ENCODE measurements at places on chromosomes 11 and 22.

DNA sequence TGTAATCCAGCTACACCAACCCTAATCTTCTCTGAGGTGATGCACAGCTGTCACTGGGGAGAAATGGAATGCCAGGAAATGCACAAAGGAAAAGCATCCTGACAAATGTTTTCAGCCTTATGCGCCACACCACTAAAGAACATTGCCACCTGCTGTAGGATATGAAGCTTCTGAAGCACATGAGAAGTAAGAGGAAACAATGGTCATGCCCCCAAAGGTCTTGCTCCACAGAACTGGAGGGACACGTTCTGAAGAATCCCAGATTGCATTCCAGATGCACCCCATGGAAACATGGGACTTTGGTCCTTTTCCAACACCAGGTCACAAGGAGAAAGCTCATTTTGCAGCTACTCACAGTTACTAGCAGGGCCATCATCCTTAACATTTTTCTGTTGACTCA is 48.7 kb upstream of the ZBED5 start:
- H3K4me3 ChIP-seq, result no peak overlapping the region
- no peaks in the 10 kb centered on the region for H3K36me3 ChIP-seq
- DNase-seq, result no peak
- H3K27me3 ChIP-seq, result no peaks in the 10 kb centered on the region
- H3K4me1 ChIP-seq, result peaks cover 4% of the 10 kb centered on the region

DNA sequence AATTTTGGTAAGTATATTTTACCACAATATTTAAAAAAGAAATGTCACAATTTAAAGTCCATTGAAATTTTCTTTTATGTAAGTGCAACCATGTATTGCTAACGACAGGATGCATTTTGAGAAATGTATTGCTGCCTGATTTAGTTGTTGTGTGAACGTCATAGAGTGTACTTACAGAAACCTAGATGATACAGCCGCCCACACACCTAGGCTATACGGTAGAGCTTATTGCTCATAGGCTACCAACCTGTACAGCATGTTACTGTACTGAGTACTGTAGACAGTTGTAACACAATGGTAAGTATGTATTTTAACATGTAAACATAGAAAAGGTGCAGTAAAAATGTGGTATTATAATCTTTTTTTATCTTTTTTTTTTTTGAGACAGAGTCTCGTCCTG is 48.1 kb downstream of the CBL start:
- H3K27me3 ChIP-seq, result no peaks in the 10 kb centered on the region
- H3K4me3 ChIP-seq, result no peak overlapping the region

GRCh38 chr22:17827466-17827865 is 53.2 kb upstream of the BID start:
- peak overlapping the region; percentile 48 for H3K4me3 ChIP-seq
- peaks cover 35% of the 10 kb centered on the region for H3K36me3 ChIP-seq
- no peak for DNase-seq
- peaks cover 6% of the 10 kb centered on the region for H3K4me1 ChIP-seq

GRCh38 chr11:122036018-122036417 is 80.0 kb downstream of the BLID start:
- no peak overlapping the region for H3K27ac ChIP-seq
- DNase-seq, result no peak
- no peak overlapping the region for H3K4me3 ChIP-seq
- H3K36me3 ChIP-seq, result no peaks in the 10 kb centered on the region

DNA sequence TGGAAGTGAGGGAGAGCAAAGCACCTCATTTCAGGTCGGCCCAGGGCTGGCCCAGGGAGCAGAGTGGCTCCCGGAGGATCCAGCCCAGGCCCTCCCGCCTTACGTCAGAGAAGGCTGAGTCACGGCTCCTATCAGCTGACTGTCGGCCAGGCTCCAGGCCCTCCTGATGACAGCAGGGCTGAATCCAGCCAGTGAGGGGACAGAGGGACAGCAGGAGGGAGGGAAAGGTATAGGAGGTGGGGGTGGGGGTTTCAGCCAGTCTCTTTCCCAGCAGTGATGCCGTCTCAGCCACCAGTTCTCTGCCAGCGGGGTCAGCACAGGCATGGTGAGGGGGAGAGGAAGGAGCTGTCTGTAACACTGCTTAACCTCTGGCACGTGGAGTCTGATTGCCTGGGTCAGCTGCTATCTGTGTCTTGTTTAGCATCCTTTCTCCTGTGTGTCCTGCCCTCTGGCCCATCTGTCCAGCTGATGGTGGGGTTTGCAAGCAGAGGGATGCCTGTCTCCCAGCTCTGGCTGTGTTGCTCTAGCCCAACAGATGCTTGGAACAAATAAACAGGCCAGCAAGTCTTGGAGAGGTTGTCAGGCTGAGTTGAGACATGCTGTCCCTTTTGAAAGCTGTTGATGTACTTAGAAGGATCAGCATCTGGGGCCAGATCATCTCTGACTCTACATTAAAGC is 74.0 kb downstream of the ADAMTS15 start:
- H3K4me1 ChIP-seq, result peaks cover 31% of the 10 kb centered on the region
- H3K4me3 ChIP-seq, result no peak overlapping the region
- H3K27ac ChIP-seq, result no peak overlapping the region
- H3K27me3 ChIP-seq, result peaks cover 11% of the 10 kb centered on the region
- DNase-seq, result no peak

DNA sequence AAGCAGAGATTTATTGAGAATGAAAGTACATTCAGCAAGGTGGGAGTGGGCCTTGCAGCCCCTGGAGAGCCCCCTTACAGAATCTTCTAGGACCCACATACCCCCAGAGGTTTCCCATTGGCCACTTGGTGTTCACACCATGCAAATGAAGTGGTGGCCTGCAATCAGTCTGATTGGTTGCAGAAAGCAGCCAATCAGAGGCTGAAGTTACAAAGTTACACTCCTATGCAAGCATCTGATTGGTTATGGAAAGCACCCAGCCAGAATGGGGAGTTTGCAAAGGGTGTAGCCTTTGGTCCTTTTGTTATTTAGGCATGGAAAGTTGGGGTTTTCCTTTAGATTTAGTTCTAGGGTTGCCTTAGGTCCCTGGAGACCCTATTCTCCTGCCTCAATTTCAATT is 34.9 kb downstream of the UVRAG start:
- no peak overlapping the region for H3K27ac ChIP-seq
- H3K4me1 ChIP-seq, result peaks cover 7% of the 10 kb centered on the region
- no peak for DNase-seq
- H3K36me3 ChIP-seq, result no peaks in the 10 kb centered on the region
- peaks cover 1% of the 10 kb centered on the region for H3K27me3 ChIP-seq
- H3K4me3 ChIP-seq, result no peak overlapping the region

- H3K27ac ChIP-seq, result peak overlapping the region; percentile 75
- H3K4me1 ChIP-seq, result peaks cover 50% of the 10 kb centered on the region
- peak; percentile 70 for DNase-seq
- H3K36me3 ChIP-seq, result no peaks in the 10 kb centered on the region
- H3K4me3 ChIP-seq, result no peak overlapping the region
Measured at GRCh38 chr11:27215471-27216269, 147.3 kb downstream of the CCDC34 start.

- H3K4me3 ChIP-seq, result no peak overlapping the region
- no peaks in the 10 kb centered on the region for H3K36me3 ChIP-seq
- H3K4me1 ChIP-seq, result no peaks in the 10 kb centered on the region
- no peaks in the 10 kb centered on the region for H3K27me3 ChIP-seq
- no peak overlapping the region for H3K27ac ChIP-seq
- no peak for DNase-seq
Measured at GRCh38 chr11:100498780-100499179, 188.3 kb upstream of the ARHGAP42 start.

DNA sequence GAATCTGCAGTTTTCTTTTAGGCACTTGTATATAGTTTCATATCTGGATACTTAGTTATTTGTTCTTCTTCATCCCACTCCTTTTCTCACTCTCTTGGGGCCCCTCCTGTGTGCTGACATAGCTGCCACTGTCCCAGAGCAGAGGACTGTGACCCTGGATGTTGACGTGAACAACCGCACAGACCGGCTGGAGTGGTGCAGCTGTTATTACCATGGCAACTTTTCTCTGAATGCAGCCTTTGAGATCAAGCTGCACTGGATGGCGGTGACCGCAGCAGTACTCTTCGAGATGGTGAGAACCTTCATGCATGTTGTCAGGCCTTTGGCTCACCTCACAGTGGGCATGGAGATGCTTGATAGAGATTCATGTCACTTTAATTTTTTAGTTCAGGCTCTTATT is 50.9 kb upstream of the YWHAH start:
- no peak for DNase-seq
- H3K4me3 ChIP-seq, result no peak overlapping the region
- peaks cover 25% of the 10 kb centered on the region for H3K4me1 ChIP-seq
- no peak overlapping the region for H3K27ac ChIP-seq

GRCh38 chr11:133938166-133938565 is 18.6 kb downstream of the IGSF9B start:
- H3K27ac ChIP-seq, result no peak overlapping the region
- no peaks in the 10 kb centered on the region for H3K4me1 ChIP-seq
- no peak for DNase-seq
- no peak overlapping the region for H3K4me3 ChIP-seq
- peaks cover 4% of the 10 kb centered on the region for H3K27me3 ChIP-seq

- no peak overlapping the region for H3K4me3 ChIP-seq
- peaks cover 2% of the 10 kb centered on the region for H3K27me3 ChIP-seq
- no peaks in the 10 kb centered on the region for H3K4me1 ChIP-seq
- H3K27ac ChIP-seq, result no peak overlapping the region
- no peaks in the 10 kb centered on the region for H3K36me3 ChIP-seq
Measured at GRCh38 chr11:94469416-94469815, 24.2 kb downstream of the MRE11 start.

DNA sequence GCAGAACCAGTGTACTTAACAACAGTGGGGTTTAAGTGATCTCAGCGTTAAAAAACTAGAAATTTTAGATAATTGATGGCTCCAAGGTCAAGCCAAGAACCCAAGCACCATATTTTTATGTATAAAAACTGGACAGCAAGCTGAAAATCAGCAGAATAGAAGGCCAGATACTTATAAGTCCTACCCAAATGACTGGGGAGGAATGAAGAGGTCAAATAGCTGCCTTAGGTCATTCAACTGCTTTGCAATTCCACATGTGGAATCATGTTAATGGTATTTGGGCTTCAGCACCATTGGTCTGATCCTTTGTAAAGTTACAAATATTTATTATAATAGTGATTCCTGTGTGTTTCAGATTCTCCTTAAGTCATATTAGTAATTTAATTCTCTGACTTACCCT is 108.4 kb downstream of the FAT3 start:
- no peaks in the 10 kb centered on the region for H3K27me3 ChIP-seq
- H3K4me1 ChIP-seq, result peaks cover 20% of the 10 kb centered on the region

DNA sequence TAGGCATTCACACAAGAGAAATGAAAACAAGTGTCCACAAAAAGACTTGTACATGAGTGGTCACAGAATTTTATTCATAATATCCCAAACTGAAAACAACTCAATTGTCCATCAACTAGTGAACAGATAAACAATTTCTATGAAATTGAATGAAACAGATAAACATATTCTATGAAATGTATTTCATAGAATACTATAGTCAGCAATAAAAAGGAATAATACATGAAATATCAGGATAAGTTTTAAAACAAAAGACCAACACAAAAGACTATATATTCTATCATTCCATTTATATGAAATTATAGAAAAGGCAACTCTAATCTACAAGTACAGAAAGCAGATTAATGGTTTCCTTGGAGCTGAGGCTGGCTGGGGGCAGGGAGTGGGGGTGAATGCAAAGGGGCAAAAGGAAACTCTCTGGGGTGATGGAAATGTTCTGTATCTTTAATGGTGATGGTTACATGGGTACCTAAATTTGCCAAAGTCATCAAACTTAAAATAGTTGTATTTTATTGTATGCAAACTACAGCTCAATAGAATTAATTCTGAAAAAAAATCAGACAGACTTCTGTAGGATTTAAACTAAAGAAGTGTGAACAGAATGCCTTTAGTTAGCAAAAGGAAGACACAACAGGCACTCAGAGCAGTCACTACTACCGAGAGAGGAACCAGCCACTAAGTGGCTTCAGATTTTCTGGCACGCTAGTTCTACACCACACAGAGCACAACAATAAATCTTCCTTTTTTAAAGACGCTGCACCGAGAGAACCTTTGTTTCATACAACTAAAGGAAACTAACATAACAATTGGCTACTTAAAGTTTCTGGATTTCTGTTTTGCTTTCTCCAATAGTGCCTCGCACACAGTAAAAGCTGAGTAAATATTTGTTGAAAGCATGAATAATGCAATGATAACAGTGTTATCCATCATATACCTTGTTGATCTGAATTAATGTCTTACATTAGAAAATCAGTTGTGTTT is 15.4 kb downstream of the CCDC34 start:
- peak overlapping the region; percentile 32 for H3K27ac ChIP-seq
- no peaks in the 10 kb centered on the region for H3K36me3 ChIP-seq
- no peak for DNase-seq
- H3K4me3 ChIP-seq, result no peak overlapping the region
- no peaks in the 10 kb centered on the region for H3K27me3 ChIP-seq

DNA sequence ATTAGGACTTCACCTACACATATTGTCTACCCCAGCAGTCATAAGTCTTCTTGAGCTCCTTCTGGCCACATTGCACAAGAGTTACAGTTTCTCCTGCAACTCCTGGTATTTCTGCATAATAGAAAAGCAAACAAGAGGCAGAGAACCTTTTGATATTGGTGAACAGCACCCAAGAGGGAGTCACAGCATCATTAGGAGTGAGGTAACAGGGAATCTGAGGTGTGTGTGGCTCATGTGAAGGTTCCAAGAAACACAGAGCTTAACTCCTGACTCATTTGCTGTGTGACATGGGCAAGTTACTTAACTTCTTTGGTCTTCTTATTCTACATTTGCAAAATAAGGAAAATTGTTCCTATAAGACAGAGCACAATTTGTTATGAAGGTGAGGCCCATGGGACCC is 374.6 kb downstream of the INSC start:
- H3K36me3 ChIP-seq, result no peaks in the 10 kb centered on the region
- no peak for DNase-seq
- H3K27ac ChIP-seq, result no peak overlapping the region
- no peak overlapping the region for H3K4me3 ChIP-seq
- H3K4me1 ChIP-seq, result peaks cover 8% of the 10 kb centered on the region

DNA sequence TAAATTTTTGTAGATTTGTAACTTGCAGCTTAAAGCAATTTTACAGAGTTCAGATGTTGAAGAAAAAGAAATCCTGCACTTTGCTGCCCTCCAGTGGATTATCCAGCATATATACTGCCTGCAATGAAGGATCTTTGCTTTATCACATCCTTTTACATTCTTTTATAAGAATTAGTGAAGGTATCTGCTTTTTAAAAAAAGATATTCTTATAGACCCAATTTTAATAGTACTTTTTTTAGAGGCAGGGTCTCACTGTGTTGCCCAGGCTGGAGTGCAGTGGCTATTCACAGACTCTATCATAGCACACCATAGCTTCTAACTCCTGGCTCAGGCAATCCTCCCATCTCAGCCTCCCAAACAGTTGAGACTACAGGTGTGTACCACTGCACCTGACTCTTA is 60.7 kb downstream of the TTC17 start:
- H3K4me3 ChIP-seq, result no peak overlapping the region
- H3K36me3 ChIP-seq, result peaks cover 10% of the 10 kb centered on the region
- H3K27me3 ChIP-seq, result no peaks in the 10 kb centered on the region
- peak; percentile 28 for DNase-seq

- peak overlapping the region; percentile 21 for H3K4me3 ChIP-seq
- no peak overlapping the region for H3K27ac ChIP-seq
- no peaks in the 10 kb centered on the region for H3K27me3 ChIP-seq
- no peak for DNase-seq
- no peaks in the 10 kb centered on the region for H3K36me3 ChIP-seq
- H3K4me1 ChIP-seq, result peaks cover 30% of the 10 kb centered on the region
Measured at GRCh38 chr22:40634119-40634903, 2.2 kb downstream of the MRTFA start.

- no peak overlapping the region for H3K4me3 ChIP-seq
- H3K27me3 ChIP-seq, result peaks cover 5% of the 10 kb centered on the region
- DNase-seq, result no peak
- no peaks in the 10 kb centered on the region for H3K36me3 ChIP-seq
Measured at GRCh38 chr11:129313541-129314297, 61.9 kb upstream of the BARX2 start.

Measured in endothelial cell (in vitro differentiated cells).